ENCODE measurements at places on chromosomes 1 and 21. TPM values are rescaled to one million over a fixed set of nuclear protein-coding genes. Genes with fewer than 3 reads are reported as not detected.

- H3K4me1 ChIP-seq = peaks cover 61% of the 10 kb centered on the region
- no peak overlapping the region for H3K27ac ChIP-seq
- DNase-seq = peak; percentile 30
- H3K4me3 ChIP-seq = peak overlapping the region; percentile 4
- peaks cover 85% of the 10 kb centered on the region for H3K27me3 ChIP-seq
Measured at GRCh38 chr21:33025106-33025488, 638 bp upstream of the OLIG2 start.

DNA sequence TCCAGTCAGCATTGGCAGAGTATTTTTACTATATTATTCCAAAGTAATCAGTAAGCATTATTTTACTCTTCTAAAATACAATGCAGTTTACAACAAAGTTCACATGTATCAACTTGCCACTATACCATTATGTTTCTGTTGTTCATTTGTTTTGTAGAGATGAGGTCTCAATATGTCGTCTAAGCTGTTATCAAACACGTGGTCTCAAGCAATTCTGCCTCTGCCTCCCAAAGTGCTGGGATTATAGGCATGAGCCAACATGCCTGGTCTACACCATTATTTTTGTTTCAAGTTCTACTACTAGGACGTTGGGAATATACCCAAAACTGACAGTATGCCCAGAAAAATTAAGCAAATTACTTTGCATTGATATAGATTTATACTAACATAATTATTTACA is 19.8 kb downstream of the FAF1 start:
- no peak overlapping the region for H3K27ac ChIP-seq
- no peak for DNase-seq
- H3K36me3 ChIP-seq = peaks cover 4% of the 10 kb centered on the region
- no peak overlapping the region for H3K4me3 ChIP-seq
- no peaks in the 10 kb centered on the region for H3K27me3 ChIP-seq
- H3K4me1 ChIP-seq = peaks cover 20% of the 10 kb centered on the region

GRCh38 chr1:43505077-43505780 is 25.5 kb upstream of the PTPRF start:
- no peak overlapping the region for H3K4me3 ChIP-seq
- no peaks in the 10 kb centered on the region for H3K36me3 ChIP-seq
- DNase-seq = no peak

DNA sequence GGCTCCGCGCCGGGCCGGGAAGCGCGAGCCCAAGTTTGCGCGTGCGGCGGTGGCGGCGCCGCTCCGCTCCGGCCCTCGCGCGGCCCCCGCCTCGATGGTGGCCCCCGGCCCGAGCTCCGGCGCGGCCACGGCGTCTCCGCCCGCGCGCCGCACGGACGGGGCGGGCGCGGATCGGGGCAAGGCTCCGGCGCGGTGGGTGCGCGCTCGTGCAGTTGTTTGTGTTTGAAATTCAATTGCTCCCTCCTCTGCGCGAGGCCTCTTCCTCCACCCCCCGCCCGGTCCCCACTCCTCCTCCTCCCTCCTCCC is at the start of gene HDGF:
Gene HDGF (minus strand): TSS at position 225 of the 306 bp plus-strand sequence. CDS start 246 bp downstream, outside the sequence.
- peak within 1 kb of the TSS; percentile 97 for H3K27ac ChIP-seq
- peaks cover 31% of the 10 kb centered on the region for H3K4me1 ChIP-seq
- H3K27me3 ChIP-seq = no peaks in the 10 kb centered on the region
- peaks cover 29% of the 10 kb centered on the region for H3K36me3 ChIP-seq
- DNase-seq = no peak

DNA sequence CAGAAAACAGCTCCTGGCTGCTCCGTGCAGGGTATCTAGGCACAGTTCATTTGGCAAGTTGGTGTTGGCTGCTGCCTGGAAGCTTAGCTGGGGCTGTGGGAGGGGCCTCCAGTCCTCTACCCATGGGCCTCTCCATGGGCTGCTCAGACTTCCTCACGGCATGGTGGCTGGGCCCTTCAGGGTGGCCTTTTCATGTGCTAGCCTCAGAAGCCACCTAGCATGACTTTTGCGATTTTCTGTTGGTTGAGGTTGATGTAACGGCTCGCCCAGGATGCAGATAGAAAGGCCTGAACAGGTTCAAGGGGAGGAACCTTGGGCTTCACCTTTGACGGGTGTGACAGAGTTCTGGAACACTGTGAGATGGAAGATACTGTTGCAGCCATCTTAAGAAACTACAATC is 25.8 kb upstream of the LHX4 start:
- no peak overlapping the region for H3K27ac ChIP-seq
- no peaks in the 10 kb centered on the region for H3K27me3 ChIP-seq
- no peaks in the 10 kb centered on the region for H3K36me3 ChIP-seq
- no peak for DNase-seq
- H3K4me1 ChIP-seq = no peaks in the 10 kb centered on the region
- H3K4me3 ChIP-seq = no peak overlapping the region

- DNase-seq = no peak
- no peaks in the 10 kb centered on the region for H3K4me1 ChIP-seq
- no peaks in the 10 kb centered on the region for H3K36me3 ChIP-seq
- no peak overlapping the region for H3K4me3 ChIP-seq
- H3K27me3 ChIP-seq = peaks cover 4% of the 10 kb centered on the region
Measured at GRCh38 chr1:209862391-209863356, 34.9 kb downstream of the UTP25 start.

DNA sequence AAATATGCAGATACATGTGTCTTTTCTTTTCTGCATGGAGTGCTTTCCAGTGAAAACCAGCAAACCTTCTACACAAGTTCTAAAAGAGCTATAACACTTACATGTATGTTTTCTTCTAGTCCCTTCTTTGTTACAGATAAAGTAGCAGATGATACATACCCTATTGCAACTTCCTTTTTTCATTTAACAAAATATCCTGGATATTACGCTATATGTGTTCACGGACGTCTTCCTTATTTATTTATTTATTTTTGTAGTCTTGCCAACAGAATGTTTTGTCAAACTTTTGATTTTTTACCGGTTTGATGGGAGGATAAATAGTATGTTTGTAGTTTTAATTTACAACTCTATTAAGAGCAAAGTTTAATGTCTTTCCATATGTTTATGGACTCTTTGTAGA is 5.2 kb upstream of the GALNT2 start:
- no peak for DNase-seq
- H3K27me3 ChIP-seq = peaks cover 3% of the 10 kb centered on the region
- H3K4me3 ChIP-seq = no peak overlapping the region
- H3K27ac ChIP-seq = no peak overlapping the region
- no peaks in the 10 kb centered on the region for H3K36me3 ChIP-seq

DNA sequence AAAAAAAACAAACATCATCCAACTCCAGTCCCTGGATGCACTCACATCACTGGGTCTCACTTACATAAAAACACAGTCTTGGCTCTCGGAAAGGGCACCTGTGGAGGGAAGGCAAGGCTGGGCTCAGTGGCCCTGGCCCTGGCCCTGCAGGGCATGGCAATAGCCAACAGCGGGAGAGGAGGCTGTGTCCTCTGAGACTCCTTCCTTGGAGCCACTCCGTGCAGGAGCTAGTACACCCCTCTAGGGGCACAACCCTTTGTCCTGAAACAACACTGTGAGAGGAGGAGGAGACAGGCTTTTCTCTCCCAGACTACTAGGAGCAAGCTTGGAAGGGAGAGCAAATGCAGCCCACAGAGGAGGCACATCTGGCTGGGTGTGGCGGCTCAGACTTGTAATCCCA is 28.0 kb downstream of the URB1 start:
- no peak overlapping the region for H3K27ac ChIP-seq
- no peaks in the 10 kb centered on the region for H3K27me3 ChIP-seq
- no peak overlapping the region for H3K4me3 ChIP-seq
- DNase-seq = no peak
- no peaks in the 10 kb centered on the region for H3K4me1 ChIP-seq
- H3K36me3 ChIP-seq = peaks cover 50% of the 10 kb centered on the region

GRCh38 chr1:198499588-198499987 is 40.9 kb downstream of the ATP6V1G3 start:
- H3K27me3 ChIP-seq = no peaks in the 10 kb centered on the region
- H3K4me1 ChIP-seq = peaks cover 14% of the 10 kb centered on the region
- H3K36me3 ChIP-seq = no peaks in the 10 kb centered on the region
- H3K27ac ChIP-seq = no peak overlapping the region
- DNase-seq = no peak

DNA sequence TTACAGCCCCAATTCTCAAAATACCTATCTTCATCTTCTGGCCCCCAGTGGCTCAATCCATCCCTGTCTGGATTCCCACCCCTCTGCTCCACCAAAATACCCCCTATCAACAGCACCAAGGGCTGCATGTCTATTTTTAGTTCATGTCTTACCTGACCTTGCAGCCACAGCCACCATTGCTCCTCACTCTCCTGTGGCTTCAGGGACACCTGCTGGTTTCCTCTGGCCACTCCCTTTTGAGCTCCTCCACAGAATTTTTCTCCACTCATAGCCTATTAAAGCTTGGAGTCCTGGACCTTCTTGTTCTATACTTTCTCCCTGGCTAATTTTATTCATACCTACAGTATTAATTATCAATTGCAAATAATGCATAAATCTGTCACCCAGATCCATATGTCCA is 125.3 kb upstream of the NGF start:
- no peaks in the 10 kb centered on the region for H3K4me1 ChIP-seq
- H3K4me3 ChIP-seq = no peak overlapping the region
- DNase-seq = no peak
- H3K27ac ChIP-seq = no peak overlapping the region

GRCh38 chr21:38663282-38663681 is 142.4 kb upstream of the ETS2 start:
- H3K27me3 ChIP-seq = peaks cover 40% of the 10 kb centered on the region
- no peak overlapping the region for H3K27ac ChIP-seq
- no peak for DNase-seq
- H3K4me3 ChIP-seq = no peak overlapping the region

GRCh38 chr1:90340606-90341005 is 345.7 kb downstream of the ZNF326 start:
- no peak overlapping the region for H3K4me3 ChIP-seq
- H3K27ac ChIP-seq = no peak overlapping the region
- H3K27me3 ChIP-seq = peaks cover under 1% of the 10 kb centered on the region
- H3K36me3 ChIP-seq = no peaks in the 10 kb centered on the region
- peaks cover 3% of the 10 kb centered on the region for H3K4me1 ChIP-seq

DNA sequence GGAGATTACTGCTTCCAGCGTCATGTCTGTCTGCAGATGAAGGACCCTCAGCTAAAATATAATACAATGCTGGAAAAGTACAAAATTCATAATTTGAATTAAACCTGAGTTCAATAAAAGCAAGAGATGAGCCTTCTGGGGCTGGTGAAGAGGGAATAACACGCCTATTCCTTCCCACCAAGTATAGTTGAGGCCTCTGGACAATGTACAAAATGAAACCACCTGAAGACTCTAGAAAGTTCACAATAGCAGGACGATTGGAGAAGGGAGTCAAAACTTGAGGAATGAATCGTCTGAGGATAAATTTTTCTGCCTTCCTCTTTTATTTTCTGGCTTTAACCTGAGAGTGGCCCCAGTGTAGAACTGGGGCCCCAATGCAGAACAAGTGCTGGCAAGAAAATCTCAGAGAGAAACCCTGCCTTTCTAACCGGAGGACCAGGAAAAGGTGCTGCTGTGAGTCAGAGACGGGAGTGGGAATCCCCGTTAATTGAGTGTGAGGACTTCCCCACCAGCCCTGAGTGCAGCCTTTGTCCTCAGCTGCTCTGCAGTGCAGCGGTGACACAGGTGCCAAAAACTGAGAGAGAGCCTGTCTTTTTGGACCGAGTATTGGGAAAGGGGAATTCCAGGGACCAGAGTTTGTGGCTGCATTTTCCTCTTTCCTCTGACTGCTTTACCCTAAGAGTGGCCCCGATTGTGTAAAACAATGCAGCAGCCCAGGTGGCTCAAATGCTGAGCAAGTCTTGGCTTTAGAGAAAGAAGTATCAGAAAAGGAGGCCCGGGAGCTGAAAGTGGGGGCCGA is 264.9 kb downstream of the DYRK1A start:
- H3K4me1 ChIP-seq = peaks cover 4% of the 10 kb centered on the region
- H3K27ac ChIP-seq = no peak overlapping the region
- no peak overlapping the region for H3K4me3 ChIP-seq
- H3K27me3 ChIP-seq = peaks cover 15% of the 10 kb centered on the region
- peak; percentile 46 for DNase-seq

DNA sequence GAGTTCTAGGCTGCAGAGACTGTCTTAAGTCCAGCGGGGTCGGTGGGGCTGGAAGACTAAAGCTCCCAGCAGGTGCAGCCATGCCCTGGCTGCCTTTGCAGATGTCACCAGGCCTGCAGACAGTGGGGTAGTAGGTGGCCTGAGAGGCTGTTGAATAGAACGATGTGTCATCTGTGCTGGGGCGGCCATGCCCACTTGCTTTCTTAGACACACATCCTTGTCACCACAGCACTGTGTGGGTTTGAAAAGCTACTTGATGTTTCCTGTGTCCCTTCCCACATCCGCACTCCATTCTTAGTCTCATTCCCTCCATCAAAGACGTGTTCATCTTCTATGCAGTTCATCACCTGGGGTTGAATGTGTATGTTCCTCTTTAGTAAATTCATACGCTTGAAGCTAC is 184.5 kb upstream of the TMEM51 start:
- no peak overlapping the region for H3K4me3 ChIP-seq
- H3K4me1 ChIP-seq = peaks cover 17% of the 10 kb centered on the region
- peak; percentile 70 for DNase-seq
- no peaks in the 10 kb centered on the region for H3K27me3 ChIP-seq
- no peaks in the 10 kb centered on the region for H3K36me3 ChIP-seq

- no peak overlapping the region for H3K4me3 ChIP-seq
- no peak overlapping the region for H3K27ac ChIP-seq
- DNase-seq = no peak
Measured at GRCh38 chr1:233505130-233505529, 108.8 kb upstream of the KCNK1 start.

- no peak for DNase-seq
- H3K36me3 ChIP-seq = no peaks in the 10 kb centered on the region
- no peak overlapping the region for H3K27ac ChIP-seq
- H3K27me3 ChIP-seq = peaks cover 38% of the 10 kb centered on the region
Measured at GRCh38 chr21:8998946-8999681, 1522.3 kb upstream of the TPTE start.

- no peak overlapping the region for H3K4me3 ChIP-seq
- H3K27me3 ChIP-seq = peaks cover 46% of the 10 kb centered on the region
- no peaks in the 10 kb centered on the region for H3K36me3 ChIP-seq
- DNase-seq = no peak
- H3K27ac ChIP-seq = no peak overlapping the region
Measured at GRCh38 chr1:229412056-229412455, 21.8 kb downstream of the ACTA1 start.

- H3K36me3 ChIP-seq = peaks cover 2% of the 10 kb centered on the region
- H3K27ac ChIP-seq = peak overlapping the region; percentile 46
- H3K4me1 ChIP-seq = peaks cover 58% of the 10 kb centered on the region
- no peak for DNase-seq
- H3K27me3 ChIP-seq = no peaks in the 10 kb centered on the region
- peak overlapping the region; percentile 83 for H3K4me3 ChIP-seq
Measured at GRCh38 chr1:174160109-174160473, 771 bp downstream of the RABGAP1L start.

Gene MPL
- total RNA-seq = not detected

Gene HAO2
- not detected for total RNA-seq

Gene RGS5
- total RNA-seq = 2.8 TPM

Gene ARHGAP30
- 104 TPM for total RNA-seq

Gene NHLH2
- total RNA-seq = not detected

Gene GRHL3
- total RNA-seq = 0.26 TPM

Gene LRRC53
- total RNA-seq = not detected

Gene C1orf174
- total RNA-seq = 29.5 TPM

Gene TMEM269
- total RNA-seq = 0.24 TPM
